ENCODE measurements at places on chromosomes 12 and 14.

DNA sequence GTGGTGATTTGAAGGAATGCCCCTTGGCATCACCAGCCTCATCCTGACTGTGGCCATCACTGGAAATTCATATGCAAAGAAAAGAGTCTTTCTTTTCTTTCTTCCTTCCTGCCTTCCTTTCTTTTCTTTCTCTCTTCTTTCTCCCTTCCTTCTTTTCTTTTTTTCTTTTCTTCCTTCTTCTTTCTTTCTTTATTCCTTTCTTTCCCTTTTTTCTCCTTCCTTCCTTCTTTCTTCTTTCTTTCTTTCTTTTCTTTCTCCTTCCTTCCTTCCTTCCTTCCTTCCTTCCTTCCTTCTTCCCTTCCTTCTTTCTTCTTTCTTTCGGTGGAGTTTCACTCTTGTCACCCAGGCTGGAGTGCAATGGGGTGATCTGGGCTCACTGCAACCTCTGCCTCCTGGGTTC is 58.0 kb upstream of the TMEM132D start:
- no peak for DNase-seq

DNA sequence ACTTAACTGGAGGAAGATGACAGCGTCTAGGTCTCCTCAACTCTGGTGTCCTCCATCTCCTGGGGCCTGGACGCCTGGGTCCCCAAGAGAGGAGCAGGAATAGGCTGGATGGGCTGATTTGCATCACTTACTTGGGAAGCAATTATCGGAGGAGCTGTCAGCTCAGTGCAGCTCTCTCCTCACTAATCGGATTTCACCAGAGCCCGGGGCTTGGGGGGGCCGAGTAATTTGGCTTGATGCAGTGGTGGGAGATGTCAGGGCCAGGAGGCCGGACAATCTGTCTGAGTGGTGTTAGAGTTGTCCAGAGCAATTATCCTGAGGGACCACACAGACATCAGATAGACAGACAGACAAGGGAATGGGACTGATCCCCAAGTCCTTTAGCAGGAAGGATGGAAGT is 4.6 kb upstream of the SMUG1 start:
- DNase-seq, result no peak

DNA sequence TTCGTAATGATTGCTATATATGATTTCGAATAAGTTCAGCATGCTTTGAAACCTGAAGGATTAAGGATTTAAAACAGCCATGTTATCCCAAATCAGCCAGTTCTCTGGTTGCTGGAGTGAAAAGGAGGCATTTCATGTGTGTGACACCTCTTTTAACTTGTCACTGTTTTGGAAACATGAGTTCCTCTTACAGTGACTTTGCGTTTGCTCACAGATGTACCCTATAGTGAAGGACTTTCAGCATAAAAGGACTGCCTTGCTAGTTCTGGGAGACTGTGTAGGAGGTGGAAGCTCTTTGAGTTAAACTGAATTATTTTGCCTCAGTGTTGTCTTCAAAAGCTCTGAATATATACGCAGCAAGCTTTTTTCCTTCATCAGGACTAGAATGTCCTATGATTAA is 7.6 kb downstream of the RNASE11 start:
- DNase-seq, result no peak

DNA sequence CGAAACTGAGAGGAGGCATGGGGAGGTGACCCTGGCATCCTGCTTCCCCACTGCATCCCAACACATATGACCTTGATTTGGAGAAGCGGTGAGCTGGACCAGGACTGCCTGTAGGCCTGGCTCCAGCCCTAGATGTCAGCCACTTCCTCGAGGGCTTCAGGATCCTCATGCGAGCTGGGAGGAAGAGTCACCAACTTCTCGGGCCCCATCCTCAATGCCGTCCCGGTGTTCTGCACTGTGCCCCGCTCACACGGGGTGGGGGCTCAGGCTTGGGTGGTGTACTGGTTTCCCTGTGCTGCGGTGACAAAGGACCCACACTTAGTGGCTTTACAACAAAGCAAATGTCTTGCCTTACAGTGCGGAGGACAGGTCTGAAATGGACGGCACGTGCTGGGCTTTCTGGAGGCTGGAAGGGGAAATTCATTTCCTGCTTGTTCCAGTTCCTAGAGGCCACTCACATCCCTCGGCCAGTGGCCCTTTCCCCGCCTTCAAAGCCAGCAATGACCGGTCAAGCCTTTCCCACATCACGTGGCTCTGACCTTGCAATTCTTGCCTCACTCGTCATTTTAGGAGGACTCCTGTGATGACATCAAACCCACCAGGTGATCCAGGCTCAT is 298.1 kb upstream of the RTL1 start:
- DNase-seq, result no peak

GRCh38 chr14:90274808-90275457 is 18.6 kb downstream of the PSMC1 start:
- no peak for DNase-seq

DNA sequence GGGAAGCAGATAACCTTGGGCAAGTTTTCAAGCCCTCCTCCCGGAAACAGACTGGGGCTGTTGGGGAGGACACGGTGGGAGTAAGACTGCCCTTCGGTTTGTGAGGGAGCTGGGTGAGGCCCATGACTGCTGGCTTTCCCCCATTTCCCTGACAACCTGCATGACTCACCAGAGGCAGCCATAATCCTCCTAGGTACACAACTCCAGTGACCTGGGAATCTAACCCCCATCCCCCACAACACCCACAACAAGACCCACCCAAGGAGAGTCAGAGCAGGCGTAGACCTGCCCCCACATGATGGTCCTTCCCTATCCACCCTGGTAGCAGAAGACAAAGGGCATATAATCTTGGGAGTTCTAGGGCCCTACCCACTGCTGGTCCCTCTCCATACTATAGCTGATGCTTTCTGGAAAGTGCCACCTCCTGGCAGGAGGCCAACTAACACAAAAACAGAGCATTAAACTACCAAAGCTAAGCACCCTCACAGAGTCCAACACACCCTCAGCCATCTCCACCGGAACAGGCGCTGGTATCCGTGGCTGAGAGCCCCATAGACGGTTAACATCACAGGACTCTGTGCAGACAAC is 14.8 kb downstream of the DDX24 start:
- no peak for DNase-seq

- no peak for DNase-seq
Measured at GRCh38 chr14:43411841-43412240, 1095.2 kb downstream of the FSCB start.

- DNase-seq, result no peak
Measured at GRCh38 chr14:76015191-76015590, 29.6 kb downstream of the IFT43 start.

- DNase-seq, result no peak
Measured at GRCh38 chr12:110635055-110635454, 21.1 kb downstream of the TCTN1 start.

GRCh38 chr12:54033106-54033979 is 493 bp downstream of the HOXC5 start:
- no peak for DNase-seq

DNA sequence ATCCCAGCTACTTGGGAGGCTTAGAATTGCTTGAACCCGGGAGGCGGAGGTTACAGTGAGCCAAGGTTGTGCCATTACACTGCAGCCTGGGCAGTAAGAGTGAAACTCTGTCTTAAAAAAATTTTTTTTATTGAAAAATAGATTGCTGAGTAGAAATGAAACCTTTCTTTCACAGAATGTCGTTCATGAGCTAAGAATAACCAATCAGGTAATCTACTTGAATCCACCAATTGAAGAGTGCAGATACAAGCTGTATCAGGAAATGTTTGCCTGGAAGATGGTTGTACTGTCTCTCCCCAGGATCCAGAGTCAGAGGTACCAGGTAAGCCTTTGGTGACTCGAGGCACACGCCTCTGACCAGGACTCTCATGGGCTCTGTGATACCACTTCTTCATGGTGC is 27.0 kb downstream of the DYNC1H1 start:
- DNase-seq, result no peak

DNA sequence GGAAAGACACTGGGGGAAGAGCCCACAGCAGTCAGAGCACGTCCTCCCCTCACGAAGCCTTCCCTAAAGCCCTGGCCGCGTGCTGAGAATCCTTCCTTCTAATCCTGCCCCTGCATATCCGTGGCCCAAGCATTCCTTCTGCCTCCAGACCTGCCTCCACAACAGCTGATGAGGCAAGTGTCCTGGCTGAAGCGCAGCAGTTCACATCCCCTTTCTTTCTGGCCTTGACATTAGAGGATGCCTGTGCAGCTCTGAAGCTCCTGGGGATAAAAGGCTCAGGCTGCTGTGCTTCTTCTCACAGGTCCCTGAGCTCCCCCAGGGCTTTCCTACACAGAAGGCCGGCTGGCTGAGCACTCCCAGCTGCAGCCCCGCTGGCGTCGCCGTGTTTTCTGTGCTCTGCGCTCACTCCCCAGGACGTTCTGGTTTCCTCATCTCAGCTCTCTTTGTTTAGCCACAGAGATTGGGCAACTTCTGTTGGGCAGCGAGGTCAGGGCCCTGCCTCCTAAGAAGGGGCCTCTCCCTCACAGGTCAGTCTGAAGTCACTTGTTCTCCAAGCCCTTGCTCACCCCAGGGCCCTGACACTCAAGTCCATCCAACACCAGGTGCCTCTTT is 45.8 kb downstream of the NINJ2 start:
- DNase-seq, result peak; percentile 69

- DNase-seq, result no peak
Measured at GRCh38 chr12:29299633-29300032, 81.3 kb downstream of the ERGIC2 start.

- DNase-seq, result no peak
Measured at GRCh38 chr12:115000038-115000437, 316.1 kb upstream of the TBX3 start.

Measured in pons (tissue), 1 donor.